ENCODE measurements at places on chromosomes 6 and 20. TPM values are rescaled to one million over a fixed set of nuclear protein-coding genes. Genes with fewer than 3 reads are reported as not detected.

GRCh38 chr6:85674604-85675003, 31.9 kb upstream of the SYNCRIP start:
- DNase-seq: no peak
- H3K36me3 ChIP-seq: no peaks in the 10 kb centered on the region
- peaks cover 40% of the 10 kb centered on the region for H3K4me1 ChIP-seq

GRCh38 chr20:49656304-49656703, 57.4 kb downstream of the B4GALT5 start:
- peaks cover 42% of the 10 kb centered on the region for H3K36me3 ChIP-seq
- DNase-seq: no peak
- H3K27me3 ChIP-seq: no peaks in the 10 kb centered on the region
- no peak overlapping the region for H3K27ac ChIP-seq
- no peak overlapping the region for H3K4me3 ChIP-seq

- H3K27ac ChIP-seq: no peak overlapping the region
- no peaks in the 10 kb centered on the region for H3K27me3 ChIP-seq
- no peaks in the 10 kb centered on the region for H3K4me1 ChIP-seq
- H3K36me3 ChIP-seq: no peaks in the 10 kb centered on the region
Observed at GRCh38 chr6:132231121-132231884, 170.0 kb downstream of the MOXD1 start.

- peaks cover 13% of the 10 kb centered on the region for H3K4me1 ChIP-seq
- H3K27me3 ChIP-seq: no peaks in the 10 kb centered on the region
- no peak overlapping the region for H3K4me3 ChIP-seq
- H3K27ac ChIP-seq: peak overlapping the region; percentile 94
- peak; percentile 95 for DNase-seq
Observed at GRCh38 chr6:37102299-37103168, 67.4 kb upstream of the PIM1 start.

- H3K27me3 ChIP-seq: peaks cover 4% of the 10 kb centered on the region
- no peaks in the 10 kb centered on the region for H3K36me3 ChIP-seq
- no peak overlapping the region for H3K4me3 ChIP-seq
- H3K4me1 ChIP-seq: no peaks in the 10 kb centered on the region
- H3K27ac ChIP-seq: no peak overlapping the region
- no peak for DNase-seq
Observed at GRCh38 chr20:33229843-33230242, 6.0 kb upstream of the BPIFA1 start.

DNA sequence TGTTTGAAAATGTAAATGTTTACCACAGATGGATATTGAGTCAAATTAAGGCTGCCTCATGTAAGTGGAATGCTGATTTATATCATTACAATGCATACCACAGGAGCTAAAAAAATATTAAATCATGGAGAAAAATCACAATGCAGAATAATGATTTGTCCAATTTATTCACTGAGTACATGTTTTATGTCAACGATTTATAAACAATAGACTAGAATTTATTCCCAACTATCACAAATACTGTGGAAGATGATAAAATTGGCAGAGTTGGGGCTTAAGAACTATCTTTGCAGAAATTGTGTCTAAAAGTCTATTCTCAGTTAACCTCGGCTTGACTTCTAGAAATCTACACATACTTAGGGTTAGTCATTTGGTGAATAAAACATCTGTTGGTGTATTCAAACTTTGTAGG, 472.1 kb upstream of the MARCKS start:
- H3K36me3 ChIP-seq: no peaks in the 10 kb centered on the region
- no peaks in the 10 kb centered on the region for H3K4me1 ChIP-seq
- no peak for DNase-seq
- no peaks in the 10 kb centered on the region for H3K27me3 ChIP-seq
- H3K4me3 ChIP-seq: no peak overlapping the region

DNA sequence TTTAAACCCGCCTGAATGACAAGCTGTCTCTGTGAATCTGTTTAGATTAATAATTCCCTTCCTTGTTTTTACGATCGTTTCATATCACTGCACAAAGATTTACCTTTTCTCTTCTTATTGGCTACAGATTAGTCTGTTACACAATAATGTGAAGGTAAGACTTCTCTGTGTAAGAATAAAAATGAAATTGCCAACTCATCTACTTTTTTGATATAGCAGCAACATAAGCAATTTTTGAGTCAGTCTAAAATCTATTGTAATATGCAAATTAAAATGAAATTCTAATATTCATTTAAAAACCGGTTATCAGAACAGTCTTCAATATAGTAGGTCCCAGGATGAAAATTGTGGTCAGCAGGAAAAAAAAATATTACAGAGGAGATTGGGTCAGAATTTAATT, 155.2 kb downstream of the DOK5 start:
- H3K36me3 ChIP-seq: no peaks in the 10 kb centered on the region
- no peaks in the 10 kb centered on the region for H3K27me3 ChIP-seq
- H3K4me3 ChIP-seq: no peak overlapping the region
- no peaks in the 10 kb centered on the region for H3K4me1 ChIP-seq
- no peak overlapping the region for H3K27ac ChIP-seq

DNA sequence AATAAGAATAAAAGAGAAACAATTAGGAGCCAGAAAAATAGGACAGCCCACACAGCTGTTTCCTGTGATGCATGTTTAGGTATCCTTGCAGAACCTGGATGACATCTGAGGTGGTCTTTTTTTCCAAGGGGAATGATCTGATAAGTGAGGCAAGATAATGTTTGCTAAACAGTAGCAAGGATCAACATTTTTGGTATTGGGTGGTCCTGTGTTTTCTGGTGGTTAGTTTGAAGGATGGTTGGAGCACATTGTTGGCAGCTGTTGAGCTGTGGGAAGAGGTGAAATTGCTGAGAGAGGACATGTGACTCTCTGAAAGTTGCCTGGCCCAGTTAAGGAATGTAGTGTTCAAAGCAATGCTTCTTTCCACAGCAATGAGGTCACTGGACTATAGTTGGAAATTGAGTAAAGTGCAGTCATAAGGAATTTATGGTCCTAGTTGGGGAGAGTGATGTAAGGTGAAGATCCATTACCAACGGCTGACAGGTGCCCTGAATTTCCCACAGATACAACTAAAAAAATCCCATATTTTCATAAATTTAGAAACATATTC, 270.2 kb upstream of the IMPG1 start:
- H3K4me1 ChIP-seq: no peaks in the 10 kb centered on the region
- no peak for DNase-seq
- H3K27ac ChIP-seq: no peak overlapping the region
- no peak overlapping the region for H3K4me3 ChIP-seq

DNA sequence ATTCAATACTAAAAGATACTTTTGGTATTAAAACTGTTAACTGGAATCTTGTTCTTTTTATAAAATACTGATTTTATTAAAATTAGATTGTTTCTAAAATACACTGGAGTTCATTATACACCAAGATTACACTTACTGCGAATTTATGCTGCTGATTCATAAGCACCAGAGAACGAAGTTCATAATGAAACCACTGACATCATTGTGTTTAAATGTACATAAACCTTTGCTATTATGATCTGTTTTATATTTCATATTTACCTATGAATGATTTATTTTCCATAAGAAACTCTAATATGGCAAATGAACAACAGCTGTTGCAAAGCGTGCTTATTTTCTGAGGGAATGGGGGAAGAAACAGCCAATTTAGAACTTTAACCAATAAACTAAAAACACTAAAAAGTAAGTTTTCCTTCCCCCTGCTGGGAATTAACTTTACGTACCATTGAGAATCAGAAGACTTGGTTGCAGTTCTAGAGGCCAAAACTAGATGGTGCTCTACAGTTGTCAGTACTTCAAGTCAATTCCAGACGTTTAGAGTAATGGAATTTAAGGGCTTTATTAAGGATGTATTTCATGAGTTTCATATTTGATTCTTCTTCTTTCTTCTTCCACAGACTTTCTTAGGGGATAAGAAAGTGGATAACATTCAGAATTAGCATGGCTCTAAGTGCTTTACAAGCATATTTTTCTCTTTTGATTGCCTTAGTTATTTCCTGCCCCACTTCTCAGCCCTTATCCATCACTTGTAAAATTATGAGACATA, 30.8 kb upstream of the COL19A1 start:
- no peak overlapping the region for H3K27ac ChIP-seq
- H3K4me1 ChIP-seq: peaks cover 4% of the 10 kb centered on the region
- DNase-seq: no peak

DNA sequence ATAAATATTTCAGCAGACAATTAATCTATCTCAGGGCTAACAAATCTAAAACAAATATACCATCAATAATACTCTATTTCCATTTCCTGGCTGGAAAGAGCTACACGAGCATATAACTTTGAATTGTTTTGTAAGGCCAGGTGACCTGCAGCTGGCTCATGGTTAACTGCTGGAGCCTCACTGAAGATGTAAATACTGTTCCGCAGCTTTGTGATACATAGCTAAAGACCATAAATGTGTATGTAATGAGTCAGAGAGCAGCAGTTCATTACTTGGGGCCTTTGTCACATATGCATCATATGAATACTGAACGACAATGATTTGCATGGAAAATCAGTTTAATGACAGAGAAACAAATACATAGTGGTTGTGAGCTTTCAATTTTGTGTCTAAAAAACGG, 109.4 kb upstream of the CCN2 start:
- no peak overlapping the region for H3K4me3 ChIP-seq
- H3K27me3 ChIP-seq: no peaks in the 10 kb centered on the region
- DNase-seq: no peak
- H3K27ac ChIP-seq: no peak overlapping the region
- no peaks in the 10 kb centered on the region for H3K4me1 ChIP-seq

DNA sequence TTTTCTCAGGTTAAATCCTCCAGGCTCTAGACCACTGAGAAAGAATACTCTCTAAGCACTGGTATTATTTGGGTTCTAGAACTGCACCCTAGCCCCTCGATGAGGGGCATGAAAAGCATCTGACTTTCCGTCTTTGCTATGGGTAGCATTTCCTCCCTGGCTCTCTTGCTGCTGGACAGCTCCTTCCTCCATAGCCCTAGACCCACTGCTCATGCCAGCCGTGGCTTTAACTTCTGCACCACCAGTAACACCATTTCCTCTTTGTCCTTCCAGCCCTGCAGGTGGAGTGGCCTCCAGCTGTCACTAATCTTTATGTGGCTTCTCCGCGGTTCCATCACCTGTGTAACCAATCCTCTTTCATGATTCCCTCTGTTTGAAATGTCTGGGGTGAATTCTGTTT, 194.9 kb downstream of the SCP2D1 start:
- H3K4me3 ChIP-seq: no peak overlapping the region
- no peak for DNase-seq
- H3K4me1 ChIP-seq: peaks cover 8% of the 10 kb centered on the region
- no peak overlapping the region for H3K27ac ChIP-seq

DNA sequence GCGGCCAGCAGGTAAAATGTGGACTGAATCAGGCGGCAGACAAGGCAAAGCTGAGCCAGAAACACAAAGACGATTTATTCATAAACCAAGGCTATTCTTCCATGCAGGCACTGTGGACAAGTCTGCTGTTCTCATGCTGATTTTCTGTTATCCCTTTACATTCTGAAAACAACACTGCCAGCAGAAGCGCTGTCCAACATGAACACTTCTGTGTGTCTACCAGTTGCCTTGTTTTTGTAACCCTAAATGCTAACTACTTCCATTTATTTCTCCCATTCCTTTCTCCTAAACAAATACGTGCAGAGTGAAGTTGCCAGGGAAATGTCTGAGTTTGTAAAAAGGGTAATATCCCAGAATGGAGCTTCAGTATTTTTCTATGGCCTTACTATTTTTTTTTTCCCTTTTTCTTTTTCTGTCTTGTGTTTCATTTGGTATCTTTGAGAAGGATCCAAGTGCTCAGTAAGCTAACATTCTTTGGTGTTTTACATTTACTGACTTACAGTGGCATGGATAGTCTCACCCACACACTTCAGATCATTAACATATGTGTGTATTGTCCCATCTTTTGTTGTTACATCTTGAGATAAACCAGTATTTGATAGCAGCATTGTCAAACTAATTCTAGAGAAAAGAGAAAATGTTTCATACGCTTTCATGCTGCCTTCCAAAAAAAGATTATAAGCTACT, 1308.9 kb upstream of the MAP3K7 start:
- H3K4me3 ChIP-seq: no peak overlapping the region
- no peaks in the 10 kb centered on the region for H3K36me3 ChIP-seq
- H3K4me1 ChIP-seq: no peaks in the 10 kb centered on the region
- no peak overlapping the region for H3K27ac ChIP-seq
- DNase-seq: no peak
- no peaks in the 10 kb centered on the region for H3K27me3 ChIP-seq

GRCh38 chr20:1118004-1118335, 432 bp upstream of the PSMF1 start:
- no peaks in the 10 kb centered on the region for H3K36me3 ChIP-seq
- peak overlapping the region; percentile 53 for H3K27ac ChIP-seq
- no peak for DNase-seq
- H3K27me3 ChIP-seq: no peaks in the 10 kb centered on the region
- peak overlapping the region; percentile 95 for H3K4me3 ChIP-seq
- H3K4me1 ChIP-seq: peaks cover 34% of the 10 kb centered on the region

GRCh38 chr6:139764498-139764986, 390.1 kb upstream of the CITED2 start:
- peaks cover 31% of the 10 kb centered on the region for H3K4me1 ChIP-seq
- H3K4me3 ChIP-seq: no peak overlapping the region
- peak overlapping the region; percentile 77 for H3K27ac ChIP-seq
- no peaks in the 10 kb centered on the region for H3K36me3 ChIP-seq

- no peaks in the 10 kb centered on the region for H3K4me1 ChIP-seq
- no peak for DNase-seq
- no peaks in the 10 kb centered on the region for H3K27me3 ChIP-seq
- H3K4me3 ChIP-seq: no peak overlapping the region
Observed at GRCh38 chr20:61852268-61853072, 213.2 kb downstream of the TAF4 start.

DNA sequence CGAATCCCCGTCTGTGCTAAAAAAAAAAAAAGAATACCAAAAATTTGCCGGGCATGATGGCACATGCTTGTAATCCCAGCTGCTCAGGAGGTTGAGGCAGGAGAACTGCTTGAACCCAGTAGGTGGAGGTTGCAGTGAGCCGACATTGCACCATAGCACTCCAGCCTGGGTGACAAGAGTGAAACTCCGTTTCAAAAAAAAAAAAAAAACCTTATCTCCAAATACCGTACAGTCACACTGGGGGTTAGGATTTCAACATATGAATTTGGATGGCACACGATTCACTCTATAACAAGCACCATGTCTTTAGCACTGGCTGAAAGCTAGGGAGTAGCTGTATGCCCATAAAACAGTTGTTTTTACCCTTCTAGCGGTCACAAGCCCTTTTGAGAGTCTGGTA, 3.8 kb downstream of the SMIM13 start:
- H3K27me3 ChIP-seq: no peaks in the 10 kb centered on the region
- no peak overlapping the region for H3K27ac ChIP-seq
- peaks cover 9% of the 10 kb centered on the region for H3K4me1 ChIP-seq
- no peaks in the 10 kb centered on the region for H3K36me3 ChIP-seq
- DNase-seq: no peak

Gene ANKRD66
- total RNA-seq: not detected

Gene SSTR4
- not detected for total RNA-seq

Gene EPM2A
- total RNA-seq: 15.4 TPM

Gene PDYN
- not detected for total RNA-seq

Gene LIN28B
- total RNA-seq: not detected

Gene PSMB1
- total RNA-seq: 137 TPM

Gene SLC32A1
- total RNA-seq: not detected

All from adrenal gland (tissue), 19 donors.